ENCODE measurements at places on chromosomes 12 and 14. TPM values are rescaled to one million over a fixed set of nuclear protein-coding genes. Genes with fewer than 3 reads are reported as not detected.
A peak's percentile ranks its signal among the peaks of the same experiment; 100 is the strongest.

DNA sequence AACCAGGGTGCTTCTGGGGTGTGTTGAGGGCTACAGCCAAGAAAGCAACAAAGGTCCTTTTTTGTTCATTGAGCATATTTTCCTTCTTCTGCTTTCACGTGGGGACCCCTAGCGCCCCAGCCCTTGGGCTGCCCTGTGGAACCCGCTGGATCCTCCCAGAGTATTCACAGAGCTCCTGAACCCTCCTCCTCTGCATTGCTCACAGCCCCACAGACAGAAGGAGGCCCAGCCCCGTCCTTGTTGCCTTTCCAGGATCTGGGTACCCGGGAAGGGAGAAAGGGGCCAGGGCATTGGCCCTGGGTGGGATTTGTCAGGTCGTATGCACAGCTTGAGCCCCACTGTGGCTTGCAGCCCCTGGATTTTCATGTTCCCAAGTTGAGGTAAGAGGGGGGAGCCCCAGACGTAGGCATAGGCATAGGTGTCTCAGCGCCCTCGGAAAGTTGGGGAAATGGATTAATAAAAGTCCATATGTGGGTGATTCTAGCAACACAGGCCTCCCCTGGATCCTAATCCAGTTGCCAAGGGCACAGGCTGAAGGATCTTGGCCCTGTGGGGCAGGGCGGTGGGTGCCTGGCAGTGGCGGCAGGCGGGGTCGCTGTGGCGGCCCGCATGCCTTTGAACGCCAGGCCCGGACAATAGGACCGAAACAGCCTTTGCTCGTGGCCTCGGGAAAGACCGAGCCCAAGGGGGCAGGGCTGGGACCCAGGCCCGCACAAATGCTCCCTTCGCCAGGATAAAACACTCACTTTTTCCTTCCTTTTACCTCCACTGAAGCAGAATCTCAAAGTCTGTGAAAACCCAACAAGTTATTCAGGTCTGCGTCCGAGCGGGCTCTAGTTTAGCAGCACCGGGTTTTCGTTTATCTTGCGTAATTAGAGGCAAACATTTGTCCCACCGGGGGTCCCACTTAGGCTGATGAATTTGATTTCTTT lies 3.0 kb upstream of the HOXC10 start:
- no peak for DNase-seq

DNA sequence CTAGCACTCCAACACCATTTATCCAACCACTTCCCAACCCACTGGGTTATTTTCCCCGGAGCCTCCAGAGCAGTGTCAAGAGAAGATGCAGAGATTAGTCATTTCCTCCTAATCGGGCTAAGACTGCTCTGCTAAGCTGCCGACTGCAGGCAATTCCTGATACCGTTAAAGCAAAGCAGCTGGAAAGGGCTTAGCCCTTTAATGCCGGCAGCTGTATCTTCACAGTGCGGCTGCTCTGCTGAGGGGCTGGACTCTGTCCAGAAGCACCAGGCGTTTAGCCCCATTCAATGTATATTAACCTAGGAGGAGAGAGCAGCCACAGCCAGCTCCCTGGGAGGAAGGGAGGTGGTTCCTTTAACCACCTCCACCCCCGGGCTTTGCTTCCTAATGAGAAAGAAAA lies 11.1 kb downstream of the AQP6 start:
- peak; percentile 89 for DNase-seq

GRCh38 chr12:65603438-65604351 lies 220.6 kb upstream of the HMGA2 start:
- peak; percentile 89 for DNase-seq

The SOCS4 gene
- 33.9 TPM for total RNA-seq

GRCh38 chr14:74645756-74646470 lies 33.9 kb upstream of the LTBP2 start:
- no peak for DNase-seq

The SLCO1A2 gene
- total RNA-seq: 0.06 TPM

All from LHCN-M2 (cell line).